ENCODE measurements at places on chromosomes 1 and 21.

DNA sequence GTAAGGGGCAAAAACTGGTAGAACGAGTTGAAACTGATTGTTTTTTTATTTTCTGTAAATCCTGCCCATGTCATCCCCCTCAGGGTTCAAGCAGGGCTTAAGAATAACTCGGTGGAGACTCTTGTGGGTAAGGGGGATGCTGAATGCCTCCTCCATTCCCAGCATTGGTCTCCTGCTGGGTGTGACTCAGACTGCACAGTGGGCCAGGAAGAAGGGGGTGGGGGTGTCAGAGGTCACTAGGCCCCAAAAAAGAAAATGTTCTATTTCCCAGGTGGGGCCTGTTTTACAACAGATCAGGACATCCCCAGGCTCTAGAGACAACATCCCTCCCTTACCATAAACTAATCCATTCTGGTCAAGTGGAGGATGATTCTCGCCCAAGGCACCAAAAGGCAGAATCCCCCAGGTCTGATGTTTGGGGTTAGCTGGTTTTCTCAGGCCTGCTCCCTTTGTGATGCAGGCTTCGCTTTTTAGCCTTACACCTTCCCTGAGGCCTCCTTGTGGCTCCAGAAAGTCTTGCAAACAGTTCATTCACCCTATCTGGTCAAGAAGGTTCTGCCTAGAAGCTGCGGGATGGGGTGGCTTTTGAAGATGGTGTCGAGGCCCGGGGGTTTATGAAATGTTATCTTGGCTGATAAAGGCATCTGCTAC, 10.7 kb upstream of the GRHL3 start:
- no peak for DNase-seq

DNA sequence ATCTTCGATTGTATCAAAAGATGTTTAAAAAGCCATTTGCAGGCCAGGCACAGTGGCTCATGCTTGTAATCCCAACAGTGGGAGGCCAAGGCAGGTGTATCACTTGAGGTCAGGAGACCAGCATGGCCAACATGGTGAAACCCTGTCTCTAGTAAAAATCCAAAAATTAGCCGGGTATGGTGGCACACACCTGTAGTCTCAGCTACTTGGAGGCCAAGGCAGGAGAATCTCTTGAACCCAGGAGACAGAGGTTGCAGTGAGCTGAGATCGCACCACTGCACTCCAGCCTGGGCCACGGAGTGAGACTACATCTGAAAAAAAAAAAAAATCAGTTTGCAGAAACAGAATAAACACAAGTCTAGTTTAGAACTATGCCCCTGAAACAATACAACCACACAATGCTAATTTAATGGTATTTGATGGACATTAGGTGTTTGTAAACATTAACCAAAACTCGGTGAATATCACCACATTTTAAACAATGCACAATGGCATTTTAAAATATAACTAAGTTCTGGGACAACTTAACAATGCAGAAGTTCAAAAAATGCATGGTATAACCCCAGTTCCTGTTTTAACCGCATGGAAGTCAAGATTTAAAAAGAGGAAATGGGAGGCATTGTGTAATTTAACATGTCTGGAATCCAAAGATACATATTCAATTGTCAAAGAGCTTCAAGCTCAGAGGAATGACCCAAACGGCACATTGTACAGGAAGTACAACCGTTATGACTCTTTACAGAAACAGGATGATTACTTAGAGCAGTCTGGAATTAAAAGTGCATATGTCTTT, 7.1 kb upstream of the PTTG1IP start:
- DNase-seq = no peak

- DNase-seq = no peak
These were observed 1.9 kb downstream of the MEX3A start for GRCh38 chr1:156080241-156080862.

GRCh38 chr1:68181165-68181556, 51.2 kb downstream of the WLS start:
- DNase-seq = no peak

DNA sequence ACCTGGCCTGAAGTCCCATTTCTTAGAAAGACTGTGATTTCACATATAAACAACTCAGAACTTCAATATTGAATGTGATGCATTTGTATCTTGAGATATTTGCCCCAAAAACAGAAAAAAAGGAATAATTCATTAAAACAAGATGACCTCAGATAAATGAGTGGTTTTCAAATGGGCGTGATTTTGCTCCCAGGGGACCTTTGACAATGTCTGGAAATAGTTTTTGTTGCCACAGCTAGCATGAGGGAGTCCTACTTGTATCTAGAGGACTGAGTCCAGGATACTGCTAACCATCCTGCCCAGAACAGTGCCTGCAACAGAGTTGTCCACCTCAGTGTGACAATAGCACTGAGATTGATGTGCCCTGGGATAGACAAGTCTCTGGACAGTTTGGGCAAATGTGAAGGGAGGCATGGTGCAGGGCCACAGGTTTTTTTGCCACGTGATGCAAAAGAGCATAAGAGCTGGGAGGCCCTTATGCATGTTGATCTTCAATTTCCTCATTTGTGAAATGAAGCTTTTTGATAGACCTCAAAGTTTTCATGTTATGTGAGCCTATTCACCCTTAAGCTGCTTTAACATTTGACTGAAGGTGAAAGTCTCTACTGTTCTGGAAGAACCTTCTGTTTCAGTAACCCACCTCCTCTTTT, 46.2 kb downstream of the MAP3K7CL start:
- no peak for DNase-seq

DNA sequence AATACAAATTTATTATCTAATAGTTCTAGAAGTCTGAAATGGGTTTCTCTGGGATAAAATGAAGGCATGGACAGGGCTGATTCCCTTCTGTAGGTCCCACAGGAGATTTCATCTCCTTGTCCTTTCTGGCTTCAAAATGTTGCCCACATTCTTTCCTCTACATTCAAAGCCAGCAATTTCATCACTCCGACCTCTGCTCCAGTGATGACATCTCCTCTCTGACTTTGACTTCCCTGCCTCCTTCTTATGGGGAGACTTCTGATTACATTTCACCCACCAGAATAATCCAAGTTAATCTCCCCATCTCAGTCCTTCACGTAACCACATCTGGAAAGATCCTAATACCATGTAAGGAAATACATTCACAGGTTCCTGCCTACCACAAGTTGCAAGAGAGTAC, 358.0 kb upstream of the C1orf87 start:
- no peak for DNase-seq

DNA sequence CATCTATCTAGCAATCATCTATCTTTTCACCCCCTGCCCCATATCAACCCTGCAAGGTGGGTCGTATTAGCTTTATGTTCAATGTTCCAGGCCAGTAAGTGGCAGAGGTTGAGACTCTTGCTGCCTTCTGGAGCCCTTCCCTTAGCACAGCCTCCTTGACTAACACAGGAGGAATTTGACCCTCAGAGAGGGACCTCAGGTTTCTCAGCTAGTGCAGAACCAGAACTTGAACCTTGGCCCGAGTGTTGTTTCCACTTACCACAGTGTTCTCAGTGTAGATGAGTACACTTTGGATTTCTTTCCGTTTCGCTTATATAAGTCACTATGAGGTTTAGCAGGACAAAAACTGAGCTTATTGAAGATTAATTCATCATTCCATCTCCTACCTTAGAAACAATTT, 11.1 kb upstream of the ATF3 start:
- no peak for DNase-seq

- DNase-seq = no peak
These were observed 53.9 kb upstream of the SAMD13 start for GRCh38 chr1:84247425-84248220.

DNA sequence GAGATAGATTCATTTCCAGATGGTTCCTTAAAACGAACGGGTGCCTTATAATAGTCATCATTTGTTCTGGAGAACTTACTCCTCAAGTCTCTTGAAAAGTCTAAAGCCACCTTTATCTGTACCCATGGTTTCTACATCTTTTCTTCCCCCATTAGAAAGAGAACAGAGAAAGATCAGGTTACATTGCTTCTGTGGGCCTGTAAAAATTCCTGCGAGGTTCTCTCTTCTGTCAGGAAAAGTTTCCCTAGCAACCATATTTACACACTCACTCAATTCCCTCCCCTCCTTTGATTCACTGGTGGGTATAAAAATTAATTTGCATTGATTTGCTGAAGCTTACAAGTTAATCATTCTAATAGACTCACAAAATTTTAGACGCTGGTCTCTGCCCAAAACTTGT, 6.7 kb downstream of the PHC2 start:
- no peak for DNase-seq

DNA sequence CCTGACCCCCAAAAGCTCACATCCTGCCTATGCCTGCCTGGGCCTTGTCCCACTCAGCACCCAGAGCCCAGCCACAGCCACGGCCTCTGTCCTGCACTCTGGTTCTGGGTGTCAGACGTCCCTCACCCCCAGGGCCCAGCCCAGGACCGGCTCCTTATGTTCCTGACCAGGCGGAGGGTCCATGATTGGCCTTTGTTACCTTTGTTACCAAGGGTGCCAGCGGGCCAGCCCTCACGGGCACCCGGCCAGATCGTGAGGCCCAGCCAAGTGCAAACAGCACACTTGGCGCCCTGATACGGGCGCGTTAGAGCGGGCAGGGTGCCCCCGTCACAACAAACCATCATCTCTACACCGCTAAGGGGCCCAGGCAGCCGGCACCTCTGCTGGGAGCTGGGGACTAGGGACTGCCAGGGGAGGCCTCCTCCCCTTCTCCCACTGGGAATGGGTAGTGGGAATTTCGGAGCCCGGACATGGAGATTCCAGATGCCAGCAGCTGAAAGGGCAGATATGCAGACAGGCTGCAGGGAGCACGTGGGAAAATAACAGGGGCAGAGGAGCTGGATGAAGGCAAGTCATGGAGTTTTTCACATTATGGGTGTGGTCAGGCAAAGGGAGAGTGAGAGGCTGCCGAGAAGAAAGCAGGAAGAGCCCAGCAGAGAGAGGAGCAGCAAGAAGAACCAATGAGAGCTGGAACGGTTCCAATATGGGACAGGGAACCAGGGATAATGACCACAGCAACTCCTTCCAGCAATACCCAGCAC, 22.1 kb downstream of the HSPG2 start:
- no peak for DNase-seq

- DNase-seq = no peak
These were observed 1.9 kb downstream of the SPRR4 start for GRCh38 chr1:152972196-152972886.

- no peak for DNase-seq
These were observed 54.6 kb downstream of the FH start for GRCh38 chr1:241464985-241465384.

DNA sequence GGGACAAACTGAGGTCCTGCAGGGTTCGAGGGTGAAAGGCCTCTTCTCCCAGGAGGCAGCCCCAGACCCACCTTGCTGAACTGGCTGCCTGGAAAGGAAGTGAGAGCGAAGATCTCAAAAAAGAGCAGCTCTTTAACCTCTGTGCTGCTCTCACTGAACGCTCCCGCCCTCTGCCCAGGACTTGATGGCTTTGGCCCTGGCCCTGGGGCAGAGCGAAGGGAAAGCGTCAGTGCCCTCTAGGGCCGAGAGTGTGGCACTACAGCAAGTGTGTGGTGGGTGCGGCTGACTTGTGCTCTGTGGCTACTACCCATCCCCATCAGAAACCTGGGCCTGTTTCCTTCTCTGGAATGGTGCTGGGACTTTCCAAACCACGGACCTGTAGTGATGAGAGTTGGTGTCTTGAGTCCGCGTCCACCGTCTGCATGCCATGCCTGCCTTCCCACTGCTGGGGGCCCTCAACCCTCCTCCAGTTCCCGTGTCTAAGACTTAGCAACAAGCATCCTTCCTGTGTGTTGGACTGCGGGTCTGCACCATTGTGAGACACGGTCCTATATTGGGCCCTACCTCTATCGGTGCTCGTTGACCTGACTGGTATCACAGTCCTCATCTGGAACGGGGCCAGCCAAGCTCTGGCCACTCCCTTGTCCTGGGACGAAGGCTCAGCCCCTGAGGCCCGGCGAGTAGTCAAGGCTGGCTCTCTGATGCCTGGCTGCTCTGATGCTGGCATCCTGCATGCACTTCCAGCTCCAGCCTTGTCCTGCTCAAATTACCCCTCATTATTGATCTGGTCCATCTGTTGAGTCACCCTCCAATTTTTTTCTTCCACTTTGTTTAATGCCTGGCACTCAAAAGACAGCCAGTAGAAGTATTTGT, 180.3 kb downstream of the DISC1 start:
- no peak for DNase-seq

DNA sequence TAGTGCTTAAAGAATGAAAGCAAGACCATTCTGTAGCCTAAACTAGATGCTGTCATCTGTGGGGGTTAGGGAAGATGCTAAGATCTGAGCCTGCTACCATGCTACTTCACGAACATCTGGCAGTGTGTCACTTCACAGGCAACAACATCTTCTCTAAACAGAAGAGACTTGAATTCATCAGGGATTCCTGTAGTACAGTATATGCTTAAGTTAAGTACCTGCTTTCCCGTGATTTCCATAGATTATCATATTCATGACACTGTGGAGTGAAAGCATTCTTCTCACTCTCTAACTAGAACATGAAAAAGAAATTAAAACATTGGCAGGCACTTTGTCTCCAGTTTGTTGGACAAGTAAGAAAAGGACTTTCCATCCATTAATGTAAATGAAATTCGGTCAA, 390.9 kb downstream of the PTBP2 start:
- DNase-seq = no peak

GRCh38 chr1:21725748-21726392, 56.7 kb upstream of the RAP1GAP start:
- no peak for DNase-seq

GRCh38 chr1:88421997-88422396, 262.1 kb upstream of the PKN2 start:
- DNase-seq = no peak

GRCh38 chr1:161953256-161953920, 70.3 kb downstream of the OLFML2B start:
- no peak for DNase-seq

DNA sequence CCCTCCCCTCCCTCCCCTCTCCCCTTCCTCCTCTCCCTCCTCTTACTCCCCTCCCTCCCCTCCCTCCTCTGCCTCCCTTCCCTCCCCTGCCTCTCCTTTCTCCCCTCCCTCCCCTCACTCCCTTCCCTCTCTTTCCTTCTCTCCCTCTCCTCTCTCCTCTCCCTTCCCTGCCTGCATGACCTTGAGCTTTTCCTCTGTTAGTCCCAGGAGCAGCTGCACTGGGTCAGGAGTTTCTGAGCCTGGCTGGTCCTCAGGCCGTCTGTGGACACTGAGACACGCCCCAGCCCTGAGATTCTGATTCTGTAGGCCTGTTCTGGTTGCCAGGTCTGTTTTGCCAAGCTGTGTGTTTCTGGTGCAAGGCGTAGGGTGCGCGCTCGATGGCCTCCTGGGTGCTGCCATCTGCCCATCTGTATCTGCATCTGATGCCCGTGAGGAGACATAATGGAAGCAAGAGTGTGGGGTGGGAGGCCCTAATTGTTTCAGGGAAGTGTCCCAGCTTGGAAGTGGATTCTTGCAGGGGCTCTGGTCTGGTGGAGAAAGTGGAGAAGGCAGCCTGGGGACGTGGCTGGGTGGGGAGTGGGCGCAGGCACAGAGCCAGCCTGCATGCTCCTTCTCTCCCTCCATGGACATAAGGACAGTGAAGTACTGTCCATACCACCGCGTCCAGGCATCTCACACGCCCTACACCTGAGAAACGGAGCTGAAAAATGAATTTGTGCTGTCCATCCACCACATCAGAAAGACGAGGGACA, 97.2 kb downstream of the WDR4 start:
- DNase-seq = no peak

GRCh38 chr1:63157085-63157484, 165.3 kb upstream of the FOXD3 start:
- no peak for DNase-seq
